H4 (cell line): ENCODE measurements at places on chromosomes 5 and 9. TPM values are rescaled to one million over a fixed set of nuclear protein-coding genes. Genes with fewer than 3 reads are reported as not detected.

DNA sequence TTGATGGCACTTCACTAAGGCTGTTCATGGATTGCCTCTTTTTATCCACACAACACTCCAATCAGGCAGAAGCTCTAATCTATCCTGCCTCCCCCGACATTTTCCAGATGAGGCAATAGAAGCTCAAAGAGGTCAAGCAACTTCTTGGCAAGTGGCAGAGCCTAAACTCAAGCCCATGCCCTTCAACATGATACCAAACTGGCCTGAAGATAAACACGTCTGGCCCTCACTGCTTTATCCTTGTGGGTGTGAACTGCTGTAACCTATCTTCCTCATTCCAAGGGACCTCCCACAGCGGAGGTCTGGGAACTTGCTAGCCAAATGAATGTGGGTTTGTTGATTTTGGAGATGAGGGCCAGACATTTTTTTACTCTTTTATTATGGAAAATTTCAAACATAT lies 9.5 kb downstream of the SLC35A4 start:
- no peak for DNase-seq

DNA sequence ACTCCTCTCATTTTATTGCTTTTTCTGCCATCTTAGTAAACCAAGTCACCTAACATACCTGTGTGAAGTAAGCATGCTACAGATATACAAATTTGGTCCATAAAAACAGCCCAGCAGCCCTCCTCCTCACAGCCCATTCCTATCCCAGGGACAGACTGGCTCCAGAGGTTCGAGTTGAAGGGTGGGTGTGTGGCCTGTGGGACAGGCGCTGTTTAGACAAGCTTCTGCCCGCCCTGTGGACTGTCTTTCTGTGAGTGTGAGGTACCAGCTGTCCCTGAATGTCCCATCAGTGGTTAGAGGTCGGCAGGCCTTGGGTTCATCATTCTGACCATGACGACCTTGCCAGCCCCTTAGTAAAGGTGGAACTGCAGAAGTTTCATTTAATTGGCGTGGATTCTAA lies 82.0 kb downstream of the WNK2 start:
- DNase-seq, result no peak

DNA sequence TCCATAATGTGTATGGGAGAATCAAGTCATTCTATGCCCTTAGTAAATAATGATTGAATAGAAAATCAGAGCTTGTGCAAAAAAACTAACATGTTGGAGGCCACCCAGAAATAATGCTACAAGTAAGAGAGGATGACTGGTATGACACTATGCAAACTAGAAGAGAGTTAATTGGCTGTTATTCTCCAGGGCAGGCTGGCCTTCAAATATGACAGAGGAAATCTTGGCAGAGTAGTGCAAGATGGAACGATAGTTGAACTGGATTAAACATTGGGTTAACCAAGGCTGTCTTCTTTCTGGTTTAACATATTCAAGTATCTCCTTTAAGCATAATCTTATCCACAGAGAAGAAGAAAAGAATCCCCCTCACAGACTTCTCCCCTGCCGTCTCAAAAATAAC lies 196.1 kb downstream of the MPDZ start:
- no peak for DNase-seq

DNA sequence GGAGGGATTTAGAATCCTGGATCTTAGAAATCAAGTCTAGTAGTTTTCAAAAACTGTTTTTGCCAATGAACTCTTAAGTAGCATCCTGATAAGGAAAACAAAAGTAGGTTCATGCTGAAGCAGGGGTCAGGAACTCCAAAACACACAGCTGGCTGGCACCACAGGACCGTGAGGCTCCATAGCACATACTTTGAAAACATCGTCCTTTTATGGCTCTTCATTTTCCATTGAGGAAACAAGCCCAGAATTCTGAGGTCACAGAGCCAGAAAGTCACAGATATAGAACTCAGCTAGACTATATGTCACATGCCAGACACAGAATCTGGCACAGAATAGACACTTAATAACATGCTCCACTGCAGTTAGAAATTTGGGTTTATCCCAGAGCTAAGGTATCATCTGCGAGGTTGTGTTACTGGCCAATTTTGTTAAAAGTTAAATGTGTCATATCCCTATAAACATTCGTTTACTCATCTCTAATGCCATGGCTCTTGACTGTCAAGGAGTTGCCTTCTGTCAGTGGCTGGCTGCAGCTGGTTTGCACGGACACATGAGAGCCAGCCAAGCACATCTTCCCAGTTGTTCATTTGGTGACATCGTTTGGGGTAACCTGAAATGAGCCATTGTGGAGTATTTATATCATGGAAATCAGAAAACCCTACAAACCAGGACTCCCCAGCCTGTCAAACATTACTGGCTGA lies 58.8 kb downstream of the FAM78A start:
- DNase-seq, result no peak

GRCh38 chr5:63247651-63248050 lies 669.0 kb downstream of the LRRC70 start:
- no peak for DNase-seq

DNA sequence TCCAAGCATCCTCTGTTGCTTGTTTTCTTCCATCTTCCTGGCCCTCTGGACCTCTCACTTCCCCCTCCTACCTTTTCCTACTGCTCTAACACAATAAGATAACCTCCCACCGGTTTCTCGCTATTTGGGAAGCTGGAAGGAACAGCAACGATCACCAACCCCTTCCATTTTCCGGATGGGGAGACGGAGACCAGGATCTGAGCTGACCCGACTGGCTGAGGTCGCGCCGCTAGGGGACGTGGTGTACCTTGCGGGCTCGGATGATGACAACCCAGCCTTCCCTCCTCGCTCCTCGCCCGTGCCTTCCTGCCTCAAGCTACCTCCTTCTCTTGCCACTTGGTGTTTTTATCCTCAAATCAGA lies 1.9 kb downstream of the LPAR1 start:
- peak; percentile 35 for DNase-seq

GRCh38 chr5:127320032-127320965 lies 29.7 kb downstream of the MEGF10 start:
- DNase-seq, result peak; percentile 58

DNA sequence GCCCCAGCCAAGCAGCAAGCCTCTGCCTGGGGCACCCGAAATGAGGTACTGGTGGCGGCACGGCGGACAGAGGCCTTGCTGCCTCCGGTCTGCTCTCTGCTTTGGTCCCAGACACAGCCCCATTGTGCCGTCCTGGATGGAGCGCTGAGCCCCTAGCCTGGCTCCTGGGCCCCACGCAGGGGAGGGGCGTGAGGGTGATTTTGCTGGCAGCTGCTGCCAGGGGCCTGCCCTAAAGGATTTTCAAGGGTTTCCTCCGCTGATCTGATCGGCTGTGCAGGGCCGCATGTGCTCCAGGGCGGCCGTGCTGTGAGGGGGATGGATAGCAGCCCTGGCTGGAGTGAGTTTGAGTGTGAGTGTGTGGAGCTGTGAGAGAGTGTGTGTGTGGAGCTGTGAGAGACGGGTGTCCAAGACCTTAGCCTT lies 1.3 kb downstream of the GPSM1 start:
- no peak for DNase-seq

GRCh38 chr5:130514984-130515690 lies 610.9 kb downstream of the CHSY3 start:
- peak; percentile 36 for DNase-seq

- DNase-seq, result no peak
These were observed 18.7 kb downstream of the ANXA1 start for GRCh38 chr9:73170185-73170957.

DNA sequence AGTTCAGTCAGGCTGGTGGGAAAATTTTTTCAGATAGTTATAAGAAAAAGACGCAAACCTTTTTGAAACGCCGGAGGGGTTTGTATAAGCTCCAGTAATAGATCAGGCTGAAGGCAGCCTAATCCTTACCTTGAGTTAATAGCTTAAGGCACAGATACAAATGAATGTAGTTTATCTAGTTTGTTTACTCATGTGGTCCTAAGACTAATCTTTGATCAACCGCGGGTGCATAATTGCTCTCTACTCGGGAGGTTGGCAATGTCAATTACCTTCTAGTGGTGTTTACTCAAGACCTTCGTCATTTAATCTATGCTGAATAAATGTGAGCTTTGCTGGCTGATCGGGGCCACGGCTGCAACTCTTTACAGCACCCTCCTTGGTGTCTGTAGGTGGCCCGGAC lies 665 bp upstream of the INSL4 start:
- DNase-seq, result no peak

- DNase-seq, result peak; percentile 82
These were observed 265.8 kb upstream of the TRPC7 start for GRCh38 chr5:136631186-136631585.

- DNase-seq, result peak; percentile 90
These were observed 84.2 kb downstream of the MUSK start for GRCh38 chr9:110752766-110753165.

DNA sequence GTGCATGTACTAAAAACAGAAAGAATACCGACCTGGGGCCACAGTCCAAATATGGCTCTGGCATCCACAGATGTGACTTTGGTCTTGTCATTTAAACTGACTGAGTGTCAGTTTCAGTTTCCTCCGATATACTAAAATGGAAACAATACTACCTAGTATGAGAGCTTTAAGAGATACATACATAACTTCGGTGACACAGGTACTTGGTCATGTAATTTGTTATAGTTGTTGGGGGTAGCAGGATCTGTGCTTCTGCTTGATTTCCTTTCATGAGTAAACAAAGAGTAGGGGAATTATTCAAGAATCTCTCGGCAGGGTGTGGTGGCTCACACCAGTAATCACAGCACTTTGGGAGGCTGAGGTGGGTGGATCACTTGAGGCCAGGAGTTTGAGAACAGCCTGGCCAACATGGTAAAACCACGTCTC lies 32.1 kb downstream of the MTMR12 start:
- DNase-seq, result no peak

- DNase-seq, result no peak
These were observed 88.5 kb downstream of the FEM1C start for GRCh38 chr5:115456056-115456455.

DNA sequence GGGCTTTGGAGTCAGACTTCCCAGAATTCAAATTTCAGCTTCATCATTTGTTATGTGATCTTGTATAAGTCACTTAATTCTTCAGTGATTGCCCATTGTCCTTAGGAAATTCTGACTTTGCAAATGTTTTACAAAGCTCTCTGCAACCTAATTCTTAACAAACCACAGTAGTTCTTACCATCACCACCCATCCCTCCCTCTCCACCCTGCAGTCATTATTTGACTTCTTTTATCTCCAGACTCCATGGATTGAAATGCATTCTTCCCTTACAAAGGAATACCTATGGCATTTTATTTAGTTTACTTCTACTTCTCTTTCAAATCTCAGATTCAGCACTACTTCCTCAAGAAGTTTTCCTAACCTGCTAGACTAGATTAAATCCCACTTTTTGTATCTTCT lies 23.1 kb downstream of the SHLD3 start:
- no peak for DNase-seq

- no peak for DNase-seq
These were observed 219.9 kb upstream of the NFIL3 start for GRCh38 chr9:91643481-91644077.

DNA sequence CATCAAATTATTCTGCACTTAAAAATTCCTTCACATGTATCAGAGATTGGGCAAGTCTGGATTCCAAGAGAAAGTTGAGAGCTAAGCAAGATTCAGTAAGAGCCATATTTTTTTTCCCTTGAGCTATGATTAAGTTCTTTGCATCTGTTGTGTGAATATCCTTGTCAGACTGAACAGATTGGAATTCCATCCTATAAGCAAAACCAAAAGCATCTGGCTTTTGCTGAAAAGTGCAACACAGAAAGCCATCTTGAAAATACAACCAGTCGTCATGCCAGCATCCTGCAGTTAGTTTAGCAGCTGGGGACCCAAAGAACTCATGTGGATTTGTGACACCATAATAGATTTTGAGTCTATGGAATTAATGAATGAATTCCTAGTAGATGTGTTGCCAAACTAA lies 316.9 kb downstream of the MTRR start:
- DNase-seq, result no peak

- no peak for DNase-seq
These were observed 39.5 kb downstream of the SMC5 start for GRCh38 chr9:70298245-70298771.

- DNase-seq, result no peak
These were observed 102.0 kb upstream of the BOD1 start for GRCh38 chr5:173718469-173718868.

DNA sequence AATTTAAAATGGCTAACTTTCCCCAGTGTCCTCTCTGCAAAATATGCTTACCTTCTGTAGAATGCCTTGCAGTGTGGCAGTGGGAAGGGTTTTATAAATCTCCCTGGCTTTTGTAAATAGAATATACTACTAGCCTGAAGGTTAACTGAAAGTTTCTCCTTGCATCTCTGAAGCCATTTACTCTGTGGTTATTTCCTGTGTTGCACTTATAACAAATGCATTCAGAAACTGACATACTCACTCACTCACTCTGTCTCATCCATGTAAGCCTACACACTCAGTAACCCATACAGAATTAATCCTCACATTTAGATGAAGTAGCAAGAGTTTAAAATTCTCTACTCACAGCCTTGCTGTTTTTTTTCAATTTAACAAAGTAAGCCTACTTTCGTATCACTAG lies 87.1 kb upstream of the SH3GL2 start:
- no peak for DNase-seq

- no peak for DNase-seq
These were observed 93.9 kb downstream of the ZSWIM6 start for GRCh38 chr5:61425918-61426317.

DNA sequence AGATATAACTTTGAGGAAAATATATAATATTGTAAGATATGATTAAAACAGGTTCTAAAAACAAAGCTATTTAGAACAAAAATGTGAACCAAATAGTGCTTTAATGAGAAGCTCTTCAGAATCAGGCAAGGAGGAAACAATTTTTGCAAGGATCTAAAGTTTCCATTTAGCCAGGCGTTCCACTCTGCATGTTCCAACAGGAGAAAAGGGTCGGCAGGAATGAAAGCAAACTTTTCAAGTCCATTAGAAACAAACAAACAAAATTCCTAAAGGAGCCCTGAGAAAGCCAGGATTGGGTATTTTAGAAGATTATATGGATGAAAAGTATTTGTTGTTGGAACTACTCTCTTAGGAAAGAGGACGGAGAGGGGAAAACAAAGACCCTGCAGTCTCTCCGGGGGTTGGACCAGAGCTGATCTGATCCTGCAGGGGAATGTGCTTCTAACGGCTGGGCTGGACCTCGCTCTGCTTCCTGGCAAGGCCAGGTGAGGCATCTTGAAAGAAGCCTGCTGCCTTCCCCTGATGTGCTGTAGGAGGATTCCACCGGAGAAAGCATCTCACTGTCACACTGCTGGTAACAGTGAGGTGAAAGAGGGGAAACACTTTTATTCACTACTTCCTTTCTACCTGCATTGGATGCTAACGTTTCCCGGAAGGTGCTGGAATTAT lies 94.6 kb downstream of the PRRT1B start:
- DNase-seq, result no peak

Gene SV2C
- total RNA-seq, result 0.04 TPM in 1 of 2 replicates, not detected in the other

Gene C1QTNF2
- 2.2 and 2.6 TPM in 2 replicates for total RNA-seq

Gene SLC22A4
- 4.2 and 5.1 TPM in 2 replicates for total RNA-seq

Gene IL4
- total RNA-seq, result not detected in 2 replicates

Gene RGS7BP
- not detected in 2 replicates for total RNA-seq

Gene CEP72
- total RNA-seq, result 4.8 TPM in 2 replicates

Gene PCDHA12
- 0.21 and 0.60 TPM in 2 replicates for total RNA-seq

Gene SLC6A18
- total RNA-seq, result not detected in 2 replicates

Gene SLCO6A1
- not detected in 2 replicates for total RNA-seq

Gene NCS1
- 39.3 and 40.3 TPM in 2 replicates for total RNA-seq

Gene PCDHGB2
- 1.6 and 1.9 TPM in 2 replicates for total RNA-seq

Gene FBXW2
- total RNA-seq, result 10.4 and 14.1 TPM in 2 replicates
